ENCODE measurements at places on chromosomes 1 and 21. TPM values are rescaled to one million over a fixed set of nuclear protein-coding genes. Genes with fewer than 3 reads are reported as not detected.
A peak's percentile ranks its signal among the peaks of the same experiment; 100 is the strongest.

DNA sequence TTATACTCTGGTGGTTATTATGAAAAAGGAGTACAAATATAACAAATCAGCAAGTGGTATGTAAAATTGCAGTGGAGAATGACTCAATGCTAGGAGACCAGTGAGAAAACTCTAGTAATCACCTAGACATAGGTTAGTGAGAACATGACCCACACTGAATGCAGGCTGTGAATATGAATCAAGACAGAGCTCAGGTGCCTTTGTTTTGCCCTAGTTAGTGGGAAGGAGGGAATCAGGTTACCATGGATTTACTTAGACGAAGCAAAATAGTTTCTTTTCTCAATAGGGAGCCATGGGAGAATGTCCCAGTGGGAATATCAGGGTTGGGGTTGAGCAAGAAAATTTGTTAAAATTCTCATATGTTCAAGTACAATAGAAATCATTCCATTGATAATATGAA, 10.6 kb upstream of the GCLM start:
- H3K27me3 ChIP-seq = no peaks in the 10 kb centered on the region
- H3K4me3 ChIP-seq = no peak overlapping the region
- no peaks in the 10 kb centered on the region for H3K4me1 ChIP-seq
- no peaks in the 10 kb centered on the region for H3K36me3 ChIP-seq
- H3K27ac ChIP-seq = no peak overlapping the region

ANKRD35 gene
- total RNA-seq = not detected

ARV1 gene
- total RNA-seq = 12.3 TPM

GRCh38 chr1:66300280-66300971, 233.5 kb upstream of the SGIP1 start:
- DNase-seq = no peak
- H3K4me1 ChIP-seq = peaks cover 24% of the 10 kb centered on the region
- no peaks in the 10 kb centered on the region for H3K27me3 ChIP-seq
- peak overlapping the region; percentile 5 for H3K27ac ChIP-seq
- peak overlapping the region; percentile 12 for H3K4me3 ChIP-seq

GRCh38 chr1:110307239-110307974, 31.8 kb upstream of the RBM15 start:
- H3K4me1 ChIP-seq = no peaks in the 10 kb centered on the region
- no peak overlapping the region for H3K27ac ChIP-seq
- DNase-seq = no peak
- no peak overlapping the region for H3K4me3 ChIP-seq
- H3K27me3 ChIP-seq = no peaks in the 10 kb centered on the region
